Liver (tissue), 10 donors: ENCODE measurements at places on chromosomes 1 and 21. TPM values are rescaled to one million over a fixed set of nuclear protein-coding genes. Genes with fewer than 3 reads are reported as not detected.

The ZMYND12 gene
- 3.0 TPM for total RNA-seq

The CCDC181 gene
- total RNA-seq = not detected

The HORMAD1 gene
- total RNA-seq = 0.92 TPM

The CFAP141 gene
- not detected for total RNA-seq

The NDUFV3 gene
- 18.5 TPM for total RNA-seq

The PPIAL4G gene
- not detected for total RNA-seq
